ENCODE measurements at places on chromosomes 2 and 18.

GRCh38 chr2:88638123-88638650, 10.9 kb upstream of the EIF2AK3 start:
- no peak for DNase-seq

GRCh38 chr2:69340101-69340775, 46.8 kb downstream of the GFPT1 start:
- DNase-seq: no peak

- DNase-seq: no peak
Measured at GRCh38 chr2:197158591-197159550, 151.7 kb downstream of the ANKRD44 start.

DNA sequence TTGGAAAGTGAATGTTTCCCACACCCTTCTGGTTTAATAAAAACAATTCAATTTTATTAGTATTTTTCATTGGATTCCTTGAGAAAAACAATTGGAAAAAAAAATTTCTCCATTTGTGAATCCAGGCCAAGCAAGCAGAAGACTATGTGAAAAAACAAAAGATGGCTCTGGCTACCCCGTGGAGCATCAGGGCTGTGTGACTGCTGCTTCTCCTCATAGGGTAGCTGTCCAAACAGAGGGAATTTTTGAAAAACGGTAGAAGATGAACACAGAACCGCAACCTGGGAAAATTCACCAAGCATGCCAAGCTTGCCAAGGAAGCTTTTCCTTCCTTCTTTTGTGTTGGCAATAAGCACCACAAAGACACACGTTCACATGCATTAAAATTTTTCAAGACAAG, 71.3 kb upstream of the ACVR2A start:
- no peak for DNase-seq

DNA sequence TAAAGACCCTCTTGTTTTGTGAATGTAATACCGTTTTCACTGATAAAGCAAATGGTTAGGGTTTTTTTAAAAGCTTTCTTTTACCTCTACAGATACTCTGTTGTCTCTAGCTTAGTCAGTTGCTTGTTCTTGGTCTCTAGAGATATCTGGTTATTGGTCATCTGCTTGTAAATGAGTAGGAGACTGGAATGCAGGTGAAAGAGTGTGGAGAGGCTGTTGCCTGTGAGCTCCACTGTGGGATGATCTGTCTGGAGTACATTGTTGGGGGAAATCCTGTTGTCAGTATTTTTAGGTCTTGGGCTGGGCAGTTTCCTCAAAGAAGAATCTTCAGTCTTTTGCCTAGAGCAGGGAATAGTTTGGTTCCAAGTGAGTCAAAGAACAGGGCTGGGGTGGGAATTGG, 67.7 kb downstream of the SMCHD1 start:
- DNase-seq: no peak

GRCh38 chr18:10121786-10122515, 208.1 kb downstream of the VAPA start:
- DNase-seq: no peak

GRCh38 chr2:49371128-49371701, 216.9 kb upstream of the FSHR start:
- no peak for DNase-seq

- no peak for DNase-seq
Measured at GRCh38 chr2:158317642-158318041, 138.9 kb downstream of the CCDC148 start.

- DNase-seq: no peak
Measured at GRCh38 chr2:203989521-203989920, 53.0 kb downstream of the ICOS start.

DNA sequence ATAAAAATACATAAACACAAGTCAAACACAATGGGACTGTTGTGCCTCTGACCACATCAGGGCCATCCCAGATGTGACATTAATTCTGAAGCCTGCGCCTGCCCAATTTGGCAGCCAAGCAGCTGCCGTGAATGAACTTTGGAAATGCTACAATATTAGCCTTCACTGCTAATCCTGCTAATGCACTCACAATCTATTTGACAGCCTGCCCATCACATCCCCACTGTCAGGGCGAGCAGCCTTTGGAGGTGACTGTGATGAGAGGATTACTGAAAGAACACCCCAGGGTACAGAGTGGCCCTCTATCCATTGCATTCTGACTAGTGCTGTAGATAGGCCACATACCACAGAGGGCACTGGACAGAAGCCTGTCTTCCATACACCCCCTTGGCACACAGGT, 21.6 kb downstream of the OSR1 start:
- no peak for DNase-seq

DNA sequence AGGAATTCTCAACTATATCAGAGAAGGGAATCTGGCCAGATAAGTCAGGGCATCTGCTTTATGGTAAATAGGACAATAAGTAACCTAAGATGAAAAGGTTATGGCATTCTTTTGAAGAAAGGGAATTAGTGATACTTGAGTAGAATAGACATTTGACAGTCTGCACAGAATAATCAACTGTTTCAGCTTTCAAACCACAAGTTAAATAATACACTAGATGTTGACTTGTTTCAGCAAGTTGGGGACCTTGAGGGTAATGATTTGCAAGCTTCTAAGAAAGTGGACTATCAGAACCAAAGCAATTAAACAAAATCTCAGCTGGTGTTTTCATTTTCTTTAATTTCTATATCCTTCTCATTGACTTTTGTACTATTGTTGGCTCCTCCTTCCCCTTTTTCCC, 54.5 kb downstream of the SLC39A10 start:
- DNase-seq: no peak

DNA sequence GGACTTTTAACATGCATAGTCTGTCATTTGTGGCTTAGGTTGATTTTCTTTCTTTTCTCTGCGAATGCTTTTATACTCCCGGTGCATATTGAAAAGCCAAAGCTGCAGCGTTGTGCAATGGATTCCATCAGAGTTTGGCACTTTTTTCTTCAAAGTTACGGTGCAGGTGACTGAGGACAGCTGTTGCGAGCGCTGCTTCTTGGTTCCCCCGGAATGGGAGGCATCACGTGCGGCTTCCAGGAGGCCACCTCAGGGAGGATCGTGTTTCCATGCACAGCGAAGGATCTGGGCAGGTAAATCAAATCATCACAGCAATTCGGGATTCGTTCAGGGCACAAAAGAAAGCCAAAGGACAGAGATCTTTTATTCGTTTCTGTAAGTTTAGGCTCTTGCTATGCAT, 109.6 kb upstream of the ALKAL2 start:
- DNase-seq: no peak

- DNase-seq: no peak
Measured at GRCh38 chr18:44423814-44424644, 256.7 kb upstream of the SETBP1 start.

DNA sequence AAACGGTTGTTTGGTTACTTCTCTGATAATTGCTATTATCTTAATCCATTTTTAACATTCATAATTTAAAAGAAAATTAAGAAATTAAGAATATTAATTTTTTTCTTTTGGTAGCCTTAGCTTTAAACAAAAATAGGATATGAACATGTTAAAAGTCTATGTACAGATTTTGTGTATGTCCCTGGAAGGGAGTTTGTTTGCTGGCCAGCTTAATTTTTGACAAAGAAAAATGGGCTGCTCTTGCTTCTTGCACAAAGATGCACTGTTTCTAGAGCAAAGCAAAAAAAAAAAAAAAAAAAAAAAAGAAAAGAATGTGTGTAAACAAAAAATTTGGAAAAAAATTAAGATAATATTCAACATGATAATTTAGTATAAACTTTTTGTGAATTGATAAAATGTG, 1.3 kb downstream of the RFTN2 start:
- no peak for DNase-seq

DNA sequence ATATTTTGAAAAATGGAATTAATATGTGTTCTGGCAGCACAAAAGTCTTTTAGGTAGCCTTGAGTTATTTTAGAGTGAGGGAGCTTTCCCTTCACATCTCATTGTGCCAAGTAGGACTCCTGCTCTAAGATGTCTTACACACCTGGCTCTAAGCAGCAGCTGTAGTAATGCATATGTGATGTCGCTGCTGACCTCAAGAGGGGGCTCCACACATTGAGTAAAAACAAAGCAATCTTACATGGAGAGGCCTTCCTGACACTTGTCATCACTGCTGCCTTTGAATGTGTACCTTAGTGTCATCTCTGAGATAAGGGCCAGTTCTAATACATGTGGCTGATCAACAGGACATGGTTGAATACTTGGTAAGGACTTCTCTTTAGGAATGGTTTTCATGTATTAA, 75.8 kb downstream of the ACTR3 start:
- DNase-seq: no peak

- DNase-seq: no peak
Measured at GRCh38 chr2:200156166-200156835, 150.2 kb upstream of the SPATS2L start.

DNA sequence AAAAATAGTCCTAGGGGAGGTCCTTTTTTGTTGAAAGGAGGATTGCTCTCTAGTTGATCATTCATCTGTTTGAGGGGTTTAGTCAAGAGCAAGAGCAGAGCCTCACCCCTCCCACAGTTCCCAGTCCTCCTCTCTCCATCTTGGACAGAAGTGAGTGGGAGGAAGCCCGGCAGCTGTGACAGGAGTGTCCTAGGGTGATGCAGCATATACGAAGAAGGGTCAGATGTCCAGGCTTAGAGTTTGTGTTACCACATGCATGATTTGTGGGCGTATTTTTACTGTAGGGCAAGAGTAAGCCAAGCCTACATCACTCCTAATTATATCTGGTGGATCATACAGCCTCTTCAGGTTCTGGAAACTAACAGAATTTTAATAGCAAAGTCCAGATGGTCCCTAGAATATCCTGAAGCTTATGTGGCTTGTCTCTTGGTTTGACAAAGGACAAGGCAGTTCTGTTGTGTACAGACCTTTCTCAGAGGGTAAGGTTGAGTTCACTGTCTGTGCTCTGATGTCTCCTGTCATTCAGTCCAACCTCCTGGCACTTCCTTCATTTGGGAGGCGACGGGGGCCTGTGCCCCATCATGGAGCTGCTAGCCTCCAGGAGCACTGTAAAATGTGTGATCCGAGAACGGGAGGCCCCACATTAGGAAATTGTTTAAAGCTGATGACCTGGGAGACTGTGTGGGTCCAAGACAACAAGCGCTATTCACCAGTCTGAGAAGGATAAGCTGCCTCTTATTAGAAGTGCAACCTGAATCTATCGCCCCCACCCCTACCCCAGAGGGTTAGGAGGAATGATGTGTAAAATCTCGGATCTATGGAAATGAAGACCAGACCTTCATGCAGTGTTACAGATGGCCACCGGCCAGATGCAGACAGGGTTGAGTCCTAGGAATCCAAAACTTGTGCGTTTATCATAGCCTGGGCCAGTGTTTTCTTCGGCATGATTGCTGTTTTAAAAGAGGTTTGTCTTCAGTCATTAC, 6.9 kb downstream of the CEP68 start:
- no peak for DNase-seq

GRCh38 chr18:67199993-67200617, 316.4 kb downstream of the DSEL start:
- DNase-seq: no peak

DNA sequence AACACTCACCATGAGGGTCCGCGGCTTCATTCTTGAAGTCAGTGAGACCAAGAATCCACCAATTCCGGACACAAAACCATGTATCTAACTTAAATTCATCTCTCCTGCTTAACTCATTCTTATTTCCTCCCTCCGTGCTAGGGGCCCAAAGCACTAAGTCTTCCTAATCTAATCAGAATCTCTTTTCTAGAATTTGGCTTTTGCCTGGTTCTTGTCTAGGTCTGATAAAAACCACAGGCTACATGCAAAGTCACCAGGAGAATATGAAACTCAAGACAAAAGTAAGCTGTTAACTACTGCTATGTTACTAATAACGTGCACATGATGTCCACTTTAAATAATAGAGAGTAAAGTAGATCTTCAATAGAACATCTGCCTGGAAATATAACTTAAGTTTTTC, 69.9 kb downstream of the TRIP12 start:
- no peak for DNase-seq

DNA sequence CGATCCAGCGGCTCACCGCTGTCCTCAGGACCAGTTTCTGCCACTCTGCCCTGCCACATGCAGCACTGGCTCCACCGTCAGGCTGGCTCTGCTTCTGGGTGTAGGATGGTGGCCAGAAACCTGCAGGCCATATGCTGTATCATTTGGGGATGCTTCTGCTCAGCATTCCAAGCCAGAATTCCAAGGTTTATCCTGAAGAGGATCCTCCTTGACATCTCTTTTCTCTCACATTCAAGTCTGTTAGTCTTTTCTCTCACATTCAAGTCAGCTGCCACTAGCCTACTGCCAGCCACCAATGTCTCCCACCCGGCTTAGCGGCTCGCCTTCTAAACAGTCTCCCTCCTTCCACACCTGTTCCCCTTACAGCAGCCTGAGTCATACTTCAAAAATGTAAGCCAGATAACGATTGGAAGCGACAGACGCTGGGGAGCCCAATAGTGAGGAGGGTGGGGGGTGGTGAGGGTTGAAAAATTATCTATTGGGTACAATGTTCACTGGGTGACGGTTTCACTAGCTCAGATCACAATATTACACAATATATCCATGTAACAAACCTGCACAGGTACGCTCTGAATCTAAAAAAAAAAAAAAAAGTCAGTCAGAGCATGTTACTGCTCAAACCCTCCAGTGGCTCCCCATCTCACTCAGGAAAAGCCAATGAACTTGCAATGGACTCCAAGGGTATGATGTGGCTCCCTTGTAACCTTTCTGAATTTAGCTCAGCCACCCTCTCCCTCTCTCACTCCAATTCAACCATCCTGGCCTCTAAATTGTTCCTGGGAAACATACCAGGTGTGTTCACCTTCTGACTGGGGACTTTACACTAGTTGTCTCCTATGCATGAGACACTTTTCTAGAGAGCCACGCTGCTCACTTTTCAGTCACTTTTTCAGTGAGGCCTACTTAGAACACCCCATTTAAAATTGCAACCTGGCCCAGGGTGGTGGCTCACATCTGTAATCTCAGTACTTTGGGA, 38.8 kb upstream of the SP3 start:
- no peak for DNase-seq

- DNase-seq: no peak
Measured at GRCh38 chr2:212299333-212299732, 239.3 kb downstream of the ERBB4 start.

GRCh38 chr2:182428476-182428875, 1.6 kb upstream of the PDE1A start:
- no peak for DNase-seq

DNA sequence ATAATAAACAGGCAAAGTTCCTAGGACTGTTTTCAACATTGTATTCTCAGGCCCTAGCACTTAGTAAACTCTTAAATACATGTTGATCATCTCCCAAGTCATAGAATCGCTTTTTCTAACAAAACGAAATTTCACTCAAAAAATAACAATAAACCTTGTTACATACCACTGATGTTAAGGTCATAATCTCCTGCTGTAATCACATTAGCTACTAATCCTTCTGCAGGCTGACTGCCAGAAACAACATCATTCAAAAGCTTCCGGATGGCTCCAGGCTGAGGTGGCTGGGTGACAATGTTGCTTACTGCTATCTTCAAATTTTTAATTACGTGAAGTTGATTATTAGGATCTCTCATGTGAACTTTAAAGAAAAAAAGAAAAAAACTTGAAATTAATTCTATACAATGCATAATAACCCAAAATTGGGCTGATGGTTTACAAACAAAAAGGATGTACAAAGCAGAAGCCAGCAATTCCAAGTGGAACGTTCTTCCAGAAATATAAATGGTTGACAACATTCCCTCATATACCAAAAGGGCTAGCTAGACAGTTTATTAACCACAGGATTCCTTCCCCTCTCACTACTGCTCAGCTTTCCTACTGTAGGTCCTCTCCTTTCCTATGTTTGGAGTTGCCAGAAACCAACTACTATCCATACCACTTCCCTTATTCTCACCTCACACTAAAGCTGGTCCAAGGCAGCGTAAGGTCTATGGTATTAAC, 11.6 kb downstream of the TRAPPC8 start:
- DNase-seq: no peak

Measured in activated naive CD4-positive, alpha-beta T cell (primary cell).